ENCODE measurements at places on chromosomes 2 and 18.
A peak's percentile ranks its signal among the peaks of the same experiment; 100 is the strongest.

DNA sequence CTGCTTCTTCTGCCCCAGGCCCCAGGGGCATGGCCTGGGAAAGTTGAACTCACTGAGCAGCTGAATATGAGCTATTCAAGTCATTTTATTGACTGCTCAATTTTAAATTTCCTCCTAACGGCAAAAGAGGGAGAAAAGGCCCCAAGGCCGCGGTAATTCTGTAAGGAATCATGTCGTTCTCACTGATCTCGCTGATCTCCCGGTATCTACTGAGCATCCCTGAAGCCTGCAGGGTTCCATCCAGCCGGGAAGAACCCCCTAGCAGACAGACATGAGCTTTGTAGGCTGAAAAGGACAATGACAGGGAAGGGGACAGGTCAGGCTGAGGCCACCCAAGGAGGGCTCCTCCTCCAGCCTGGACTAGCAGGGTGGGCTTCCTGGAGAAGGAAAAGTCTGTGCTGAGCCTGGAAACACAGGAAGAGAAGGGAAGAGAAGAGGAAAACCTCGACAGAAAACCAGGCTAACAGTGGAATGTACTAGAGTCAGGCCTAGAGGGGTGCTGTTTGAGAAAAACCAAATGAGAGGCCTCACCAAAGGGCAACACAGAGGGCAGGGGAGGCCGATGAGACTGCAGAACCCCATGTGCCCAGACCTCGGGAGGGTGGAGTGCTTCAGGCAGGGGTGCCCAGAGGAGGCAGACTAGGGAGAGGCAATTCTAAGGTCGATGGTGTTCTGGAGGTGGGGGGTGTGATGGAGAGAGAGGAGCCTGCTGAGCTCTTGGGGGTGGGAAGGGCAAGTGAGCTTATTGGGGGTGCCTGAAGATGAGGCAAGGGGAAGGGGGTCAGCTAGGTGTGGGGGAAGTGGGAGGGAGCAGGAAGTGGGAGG lies 2.9 kb upstream of the NPPC start:
- no peak for DNase-seq

- DNase-seq = no peak
Measured at GRCh38 chr2:117933884-117934354, 80.0 kb downstream of the CCDC93 start.

GRCh38 chr2:149716687-149717086 lies 129.1 kb upstream of the MMADHC start:
- no peak for DNase-seq

- no peak for DNase-seq
Measured at GRCh38 chr18:48948112-48949049, 2.4 kb downstream of the SMAD7 start.

GRCh38 chr2:208466151-208466919 lies 59.7 kb downstream of the PTH2R start:
- DNase-seq = peak; percentile 42

- no peak for DNase-seq
Measured at GRCh38 chr18:9474108-9474982, 968 bp upstream of the RALBP1 start.

DNA sequence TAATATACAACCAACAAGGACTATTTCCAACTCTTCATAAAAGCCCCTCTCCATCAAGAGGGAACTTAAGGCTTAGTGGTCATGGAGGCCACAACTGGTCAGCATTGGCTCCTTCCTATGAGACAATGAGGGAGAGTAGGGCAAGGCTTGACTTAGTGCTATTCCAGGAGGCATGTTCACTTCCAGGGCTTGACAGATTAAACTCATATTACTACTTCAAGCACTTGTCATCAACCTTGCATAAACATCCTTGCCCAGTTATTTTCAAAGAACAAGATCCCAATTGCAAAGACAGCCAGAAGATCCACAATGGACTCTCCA lies 133.4 kb downstream of the FTCDNL1 start:
- DNase-seq = no peak

GRCh38 chr18:6776188-6776587 lies 46.7 kb downstream of the ARHGAP28 start:
- DNase-seq = no peak

- DNase-seq = no peak
Measured at GRCh38 chr2:16644221-16644925, 21.3 kb downstream of the CYRIA start.

- DNase-seq = no peak
Measured at GRCh38 chr2:150271952-150272802, 215.3 kb downstream of the RND3 start.

GRCh38 chr18:74486119-74486849 lies 9.9 kb upstream of the CNDP2 start:
- DNase-seq = no peak

GRCh38 chr2:150608341-150608740 lies 120.9 kb upstream of the RND3 start:
- no peak for DNase-seq
